ENCODE measurements at places on chromosomes 16 and 17.

GRCh38 chr16:51388516-51388951 lies 237.5 kb upstream of the SALL1 start:
- DNase-seq = no peak

GRCh38 chr16:24925163-24925562 lies 79.4 kb downstream of the SLC5A11 start:
- no peak for DNase-seq

DNA sequence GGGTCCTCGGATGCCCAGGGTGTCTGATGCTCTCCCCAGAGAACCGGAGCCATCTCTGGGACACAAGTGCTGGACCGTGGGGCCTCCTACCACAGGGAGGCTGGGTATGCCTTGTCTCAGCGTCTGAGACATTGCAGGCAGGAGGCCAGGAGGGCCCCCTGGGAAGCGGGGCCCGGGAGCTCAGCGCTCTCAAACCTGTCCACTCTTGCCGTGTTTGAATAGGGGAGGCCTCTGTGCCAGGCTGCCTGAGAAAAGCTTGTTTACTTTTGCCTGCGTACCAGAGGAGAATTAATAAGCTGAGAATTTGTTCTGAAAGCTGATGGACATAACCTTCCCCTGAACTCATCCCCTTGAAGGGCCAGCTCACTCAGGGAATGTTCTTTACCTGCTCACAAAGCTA lies 163.8 kb downstream of the NTN1 start:
- DNase-seq = no peak

GRCh38 chr17:4870855-4871254 lies 28.5 kb upstream of the C17orf107 start:
- DNase-seq = no peak

- DNase-seq = peak; percentile 94
Measured at GRCh38 chr17:79036596-79036995, 12.6 kb downstream of the C1QTNF1 start.

- DNase-seq = no peak
Measured at GRCh38 chr17:8161289-8162232, 1.2 kb downstream of the VAMP2 start.

GRCh38 chr16:50879873-50880695 lies 138.2 kb downstream of the CYLD start:
- DNase-seq = no peak

- no peak for DNase-seq
Measured at GRCh38 chr17:78340183-78340955, 19.5 kb downstream of the SOCS3 start.

- no peak for DNase-seq
Measured at GRCh38 chr17:38456031-38456815, 28.0 kb downstream of the ARHGAP23 start.

GRCh38 chr16:86558355-86559193 lies 3.5 kb upstream of the MTHFSD start:
- DNase-seq = peak; percentile 58

All from fibroblast of the aortic adventitia (primary cell).